ENCODE measurements at places on chromosomes 7 and 10.

DNA sequence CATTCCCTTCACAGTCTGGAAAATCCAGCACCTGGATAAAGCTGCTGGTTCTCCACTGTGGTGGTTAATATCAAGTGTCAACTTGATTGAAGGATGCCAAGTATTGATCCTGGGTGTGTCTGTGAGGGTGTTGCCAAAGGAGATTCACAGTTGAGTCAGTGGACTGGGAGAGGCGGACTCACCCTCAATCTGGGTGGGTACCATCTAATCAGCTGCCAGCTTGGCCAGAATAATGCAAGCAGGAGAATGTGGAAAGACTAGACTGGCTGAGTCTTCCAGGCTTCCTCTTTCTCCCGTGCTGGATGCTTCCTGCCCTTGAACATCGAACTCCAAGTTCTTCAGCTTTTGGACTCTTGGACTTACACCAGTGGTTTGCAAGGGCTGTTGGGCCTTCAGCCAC lies 48.4 kb downstream of the C10orf143 start:
- DNase-seq, result no peak

- no peak for DNase-seq
Observed at GRCh38 chr7:38546763-38547162, 84.4 kb downstream of the AMPH start.

- no peak for DNase-seq
Observed at GRCh38 chr7:336810-337566, 47.0 kb downstream of the FOXL3 start.

DNA sequence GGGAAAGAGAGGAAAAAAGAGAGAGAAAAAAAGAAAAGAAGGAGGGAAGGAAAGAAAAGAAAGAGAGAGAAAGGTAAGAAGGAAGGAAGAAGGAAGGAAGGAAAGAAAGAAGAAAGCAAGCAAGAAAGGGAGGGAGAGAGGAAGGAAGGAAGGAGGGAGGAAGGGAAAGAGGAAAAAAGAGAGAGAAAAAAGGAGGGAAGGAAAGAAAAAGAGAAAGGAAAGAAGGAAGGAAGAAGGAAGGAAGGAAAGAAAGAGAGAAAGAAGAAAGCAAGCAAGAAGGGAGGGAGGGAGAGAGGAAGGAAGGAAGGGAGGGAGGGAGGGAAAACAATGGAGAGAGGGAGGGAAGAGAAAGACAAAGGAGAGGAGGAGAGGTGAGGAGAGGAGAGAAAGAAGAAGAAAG lies 135.3 kb downstream of the HECW1 start:
- DNase-seq, result no peak

- DNase-seq, result peak; percentile 38
Observed at GRCh38 chr7:131608116-131608500, 51.7 kb upstream of the PODXL start.

- DNase-seq, result no peak
Observed at GRCh38 chr10:102865620-102866019, 3.6 kb upstream of the AS3MT start.

DNA sequence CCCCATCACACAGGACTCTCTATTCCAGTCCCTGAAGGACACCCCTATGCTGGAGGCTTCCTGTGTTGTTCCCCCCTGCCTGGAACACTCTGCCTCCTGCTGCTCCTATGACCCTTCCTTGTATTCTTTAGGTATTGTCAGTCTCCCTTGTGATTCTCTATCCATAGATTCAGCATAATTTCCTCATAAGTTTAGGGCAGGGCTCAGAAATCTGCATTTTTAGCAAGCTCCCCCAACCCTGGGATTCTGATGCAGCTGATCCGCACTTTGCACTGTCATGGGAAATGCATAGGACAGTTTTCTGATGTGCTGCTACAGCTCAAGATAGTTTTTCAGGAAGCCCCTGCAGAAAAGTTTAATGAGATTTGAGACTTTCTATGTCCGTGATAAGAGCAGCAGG lies 79.9 kb downstream of the ADRA2A start:
- DNase-seq, result no peak

DNA sequence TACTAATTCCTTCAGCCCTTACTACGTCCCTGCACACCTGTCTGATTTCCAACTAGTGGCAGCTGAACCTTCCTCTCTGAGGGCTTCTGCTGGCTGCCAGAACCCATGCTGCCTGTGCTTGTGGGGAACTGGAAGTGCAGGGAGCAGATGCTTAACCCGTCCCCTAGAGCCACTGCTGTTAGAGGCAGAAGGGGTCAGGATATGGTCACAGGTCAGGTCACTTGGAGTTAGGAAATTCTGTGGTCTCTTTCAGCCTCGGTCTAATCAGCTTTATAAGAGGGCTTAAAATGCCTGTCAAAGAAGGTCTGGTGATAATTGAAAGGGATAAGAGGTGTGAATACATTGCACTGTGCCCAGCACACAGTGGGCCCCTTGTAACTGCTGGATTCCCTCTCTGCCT lies 82.0 kb downstream of the PLPP4 start:
- DNase-seq, result no peak

- no peak for DNase-seq
Observed at GRCh38 chr7:102874166-102874829, 38.5 kb upstream of the LRRC17 start.

GRCh38 chr10:76540331-76540730 lies 1097.3 kb downstream of the KCNMA1 start:
- no peak for DNase-seq

- no peak for DNase-seq
Observed at GRCh38 chr10:26025523-26025922, 91.5 kb downstream of the MYO3A start.

DNA sequence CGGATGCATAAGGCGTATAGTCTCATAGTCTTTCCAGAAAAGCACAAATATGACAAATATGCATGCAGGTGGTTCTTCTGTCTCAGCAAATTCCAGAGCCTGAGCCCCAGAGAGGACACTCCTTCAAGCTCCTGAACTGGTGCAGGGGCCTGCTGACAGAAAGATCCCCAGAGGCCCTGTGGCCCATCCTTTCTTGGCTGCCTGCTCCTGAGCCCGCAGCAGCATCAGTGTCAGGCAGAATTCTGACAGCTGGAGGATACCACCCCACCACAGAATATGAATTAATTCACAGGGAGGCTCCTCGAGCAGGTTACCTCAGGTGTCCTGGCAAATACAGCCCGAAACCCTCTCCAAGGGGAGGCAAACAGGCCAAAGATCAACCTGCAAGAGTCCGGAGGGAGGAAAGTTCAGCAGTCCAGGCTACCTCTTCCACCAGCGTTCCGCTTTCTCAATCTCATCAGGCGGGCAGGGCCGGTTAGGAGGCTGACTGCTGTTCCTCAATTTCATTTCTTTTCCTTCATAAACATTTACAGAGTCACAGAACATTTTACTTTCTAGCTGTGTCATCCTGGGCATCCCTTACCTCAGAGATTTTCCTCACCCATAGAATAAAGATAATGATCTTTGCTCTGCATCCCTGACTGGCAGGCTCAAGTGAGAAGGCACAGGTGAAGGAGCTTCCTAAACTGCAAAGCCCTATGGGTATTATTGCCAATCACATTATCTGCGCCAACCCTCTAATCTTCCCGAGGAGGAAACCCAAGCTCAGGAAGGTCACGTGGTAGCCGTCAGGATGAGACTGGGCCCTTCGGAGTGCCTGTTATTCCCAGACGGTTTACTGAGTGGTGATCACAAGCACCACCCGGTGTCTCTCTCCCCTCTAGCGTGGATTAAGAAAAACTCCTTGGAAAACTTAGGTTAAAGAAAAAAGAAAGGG lies 1.4 kb downstream of the DNAJB12 start:
- no peak for DNase-seq

GRCh38 chr7:126450269-126450671 lies 802.5 kb downstream of the GRM8 start:
- DNase-seq, result no peak

- no peak for DNase-seq
Observed at GRCh38 chr7:36346260-36346831, 43.3 kb upstream of the ANLN start.

DNA sequence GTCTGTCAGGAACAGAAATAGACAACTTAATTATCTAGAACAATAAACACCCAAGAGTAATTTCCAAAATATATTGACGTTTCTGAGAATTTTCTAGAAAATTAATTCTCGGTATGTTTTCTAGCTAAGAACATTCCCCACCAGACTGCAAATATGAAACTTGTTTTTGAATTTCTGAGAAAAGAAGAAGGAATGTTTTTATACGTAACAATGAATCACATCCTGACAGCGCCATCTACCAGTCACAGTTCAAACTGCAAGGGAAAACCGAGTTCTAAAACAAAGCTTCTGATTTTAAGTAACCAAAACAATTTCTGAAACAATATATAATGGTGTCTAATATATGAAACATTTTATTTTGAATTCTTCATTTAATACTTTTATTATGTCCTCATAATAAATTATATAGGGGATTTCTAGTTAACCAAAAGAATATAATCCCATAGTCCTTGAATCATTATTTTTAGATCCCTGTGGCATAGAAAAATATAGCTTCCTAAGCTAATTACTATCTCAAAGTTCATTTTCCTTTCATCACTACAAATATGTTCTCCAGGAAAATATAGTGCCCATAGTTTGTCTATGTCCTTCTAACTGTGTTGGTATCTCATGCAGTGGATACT lies 34.5 kb upstream of the MEOX2 start:
- DNase-seq, result peak; percentile 46

- no peak for DNase-seq
Observed at GRCh38 chr7:47852330-47853245, 95.7 kb downstream of the PKD1L1 start.

DNA sequence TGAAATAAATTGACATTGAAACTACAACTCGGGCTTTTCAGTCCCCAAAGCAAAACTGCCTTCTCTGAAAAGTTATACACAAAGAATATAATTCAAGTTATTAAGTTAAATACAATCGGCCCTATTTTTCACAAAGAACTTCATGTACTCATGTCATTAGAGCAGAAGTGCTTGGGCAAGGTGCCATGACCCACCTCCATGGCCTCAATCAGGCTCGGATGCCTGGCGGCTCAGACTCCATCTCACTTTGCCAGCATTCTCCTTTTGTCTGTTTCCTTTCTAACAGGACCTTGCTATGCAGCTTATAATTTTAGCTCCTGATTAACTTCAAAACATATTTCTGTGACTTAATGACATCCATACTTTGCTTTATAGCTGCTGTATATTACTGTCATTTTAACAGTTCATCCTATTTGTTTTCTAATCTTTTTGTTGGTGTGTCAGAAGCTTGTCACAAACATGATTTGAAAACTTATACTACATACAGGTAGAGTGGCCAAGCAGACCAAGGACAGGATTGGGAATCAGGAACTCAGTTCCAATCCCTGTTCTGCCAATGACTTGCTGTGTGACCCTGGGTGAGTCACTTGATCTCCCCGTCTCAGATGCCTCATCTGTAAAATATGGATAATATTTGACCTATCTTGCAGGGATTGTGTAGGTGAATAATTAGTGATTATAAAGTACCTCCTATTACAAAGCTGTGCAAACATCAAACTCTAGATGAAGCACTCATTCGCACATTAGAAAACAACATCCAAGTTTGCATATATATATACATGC lies 60.8 kb upstream of the ITGA8 start:
- no peak for DNase-seq

GRCh38 chr10:31528831-31529230 lies 209.8 kb downstream of the ZEB1 start:
- DNase-seq, result no peak

- DNase-seq, result no peak
Observed at GRCh38 chr7:2007551-2007950, 225.2 kb downstream of the MAD1L1 start.

- DNase-seq, result peak; percentile 43
Observed at GRCh38 chr7:12524794-12525386, 45.6 kb upstream of the SCIN start.

- DNase-seq, result no peak
Observed at GRCh38 chr7:139783647-139784385, 6.0 kb upstream of the HIPK2 start.

DNA sequence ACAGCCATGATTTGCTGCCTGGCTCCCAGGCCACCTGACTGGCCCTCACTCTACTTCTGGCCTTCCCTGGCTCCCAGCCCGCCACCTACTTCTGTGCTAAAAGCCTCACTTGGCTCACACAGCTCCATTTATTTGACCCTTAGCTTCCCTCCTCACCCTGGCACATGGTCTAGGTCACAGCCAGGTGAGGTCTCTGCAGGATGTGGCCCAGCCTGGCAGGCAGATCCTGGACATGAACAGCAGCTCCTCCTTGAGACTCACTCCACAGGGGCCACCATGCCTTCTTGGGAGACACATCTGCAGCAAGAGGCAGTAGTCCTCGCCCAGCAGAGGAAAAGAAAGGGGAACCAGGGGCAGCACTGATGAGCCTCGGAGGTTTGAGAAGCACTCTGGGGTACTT lies 64.6 kb downstream of the GRID1 start:
- DNase-seq, result no peak

GRCh38 chr7:64951250-64951848 lies 39.5 kb downstream of the ZNF117 start:
- peak; percentile 73 for DNase-seq

DNA sequence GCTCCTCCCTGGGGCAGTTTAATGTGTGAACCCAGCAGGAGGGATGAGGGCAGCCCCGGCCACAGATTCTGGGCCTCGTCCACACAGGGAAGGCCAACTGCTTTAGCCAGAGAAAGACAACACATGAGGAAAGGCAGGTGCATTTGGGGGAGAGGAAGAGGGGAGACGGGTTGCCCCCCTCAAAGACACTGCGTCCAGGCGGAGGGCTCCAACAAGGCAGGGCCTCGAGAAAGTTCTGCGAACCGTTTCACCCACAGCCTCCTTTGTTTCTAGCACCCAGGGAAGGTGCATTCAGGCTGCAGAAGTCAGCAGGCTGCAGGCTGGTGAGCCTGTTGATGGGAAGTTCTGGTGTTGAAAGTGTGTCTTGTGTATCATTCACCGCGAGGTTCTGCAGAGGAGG lies 10.1 kb downstream of the FOXL3 start:
- no peak for DNase-seq

DNA sequence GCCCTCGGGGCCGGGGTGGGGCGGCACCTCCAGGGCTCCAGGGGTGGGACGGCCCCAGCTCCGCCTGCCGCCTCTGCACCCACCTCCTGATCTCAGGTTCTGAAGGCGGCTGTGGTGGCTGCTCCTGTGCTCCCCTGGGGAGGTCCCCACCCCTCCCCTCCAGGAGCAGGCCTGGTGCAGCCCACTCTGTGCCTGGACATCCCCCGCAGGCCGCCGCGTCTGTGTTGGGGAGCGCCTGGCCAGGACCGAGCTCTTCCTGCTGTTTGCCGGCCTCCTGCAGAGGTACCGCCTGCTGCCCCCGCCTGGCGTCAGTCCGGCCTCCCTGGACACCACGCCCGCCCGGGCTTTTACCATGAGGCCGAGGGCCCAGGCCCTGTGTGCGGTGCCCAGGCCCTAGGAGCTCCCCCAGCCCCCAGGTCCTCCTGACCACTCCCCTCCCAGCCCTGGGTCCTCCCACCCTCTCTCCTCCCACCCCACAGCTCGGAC lies 5.5 kb downstream of the CYP2W1 start:
- no peak for DNase-seq

- DNase-seq, result no peak
Observed at GRCh38 chr7:68862736-68863135, 735.5 kb upstream of the AUTS2 start.

- DNase-seq, result no peak
Observed at GRCh38 chr7:24730018-24730369, 27.3 kb downstream of the GSDME start.

DNA sequence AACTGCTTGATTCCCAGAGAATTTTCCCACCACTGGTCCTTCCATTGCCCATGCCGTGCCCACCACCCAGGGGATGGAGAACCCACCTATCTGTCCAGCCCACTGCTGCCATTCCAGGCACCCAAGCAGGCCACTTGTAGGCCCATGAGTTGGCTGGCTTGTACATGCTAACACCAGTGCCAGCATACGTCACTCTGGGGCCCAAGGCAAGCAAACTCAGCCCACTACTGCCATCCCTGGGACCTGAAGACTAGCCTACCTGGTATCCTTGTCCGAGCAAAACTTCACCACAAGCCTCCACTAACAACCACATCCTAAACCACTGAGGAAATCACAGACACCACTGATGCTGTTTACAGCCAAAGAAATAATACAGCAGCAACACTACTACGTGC lies 44.7 kb upstream of the CDK6 start:
- DNase-seq, result no peak
